CD4-positive, alpha-beta T cell treated with Interferon alpha-2 for 1 hour (primary cell): ENCODE measurements at places on chromosomes 12 and 14.

DNA sequence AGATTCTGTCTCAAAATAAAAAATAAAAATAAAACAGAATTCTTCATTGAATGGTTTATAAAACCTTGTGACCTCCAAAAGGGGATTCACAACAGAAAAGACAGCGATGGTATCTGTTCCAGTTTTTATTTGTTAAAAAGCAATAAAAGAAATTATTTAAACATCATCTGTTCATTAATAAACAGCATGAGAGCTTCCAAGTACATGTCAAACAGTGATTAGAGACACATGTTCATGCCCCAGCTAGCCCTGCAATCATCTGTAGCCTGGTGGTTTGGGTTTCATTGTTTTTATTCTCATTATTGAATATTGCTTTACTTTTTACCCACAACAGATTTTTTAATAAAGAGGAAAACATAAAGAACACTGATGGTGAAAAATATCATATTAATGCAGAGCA is 173.3 kb downstream of the ANO2 start:
- no peak for DNase-seq

- DNase-seq: no peak
Observed at GRCh38 chr14:61203081-61203753, 77.9 kb downstream of the TMEM30B start.

GRCh38 chr12:107356266-107356936 is 263.1 kb upstream of the CRY1 start:
- no peak for DNase-seq

DNA sequence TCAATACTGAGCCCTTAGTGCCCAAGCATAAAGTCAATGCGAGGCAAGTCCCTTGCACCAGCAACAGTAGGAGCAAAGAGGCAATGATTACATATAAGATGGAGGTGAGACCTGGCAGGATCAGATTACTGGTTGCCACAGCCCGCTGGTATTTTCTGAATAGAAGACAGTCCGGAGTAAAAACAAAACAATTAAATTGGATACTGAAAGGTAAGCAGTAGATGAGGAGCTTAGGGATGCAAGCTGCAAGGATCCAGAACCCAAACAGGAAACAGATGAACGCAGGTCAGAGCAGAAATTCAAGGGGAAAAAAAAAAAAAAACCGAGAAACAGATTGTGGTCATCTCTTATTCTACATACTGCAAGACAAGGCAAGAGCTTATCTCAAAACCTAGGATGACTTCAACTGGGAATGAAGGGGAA is 119.6 kb downstream of the MED13L start:
- no peak for DNase-seq

GRCh38 chr12:54425702-54426101 is 6.6 kb upstream of the ITGA5 start:
- DNase-seq: no peak

DNA sequence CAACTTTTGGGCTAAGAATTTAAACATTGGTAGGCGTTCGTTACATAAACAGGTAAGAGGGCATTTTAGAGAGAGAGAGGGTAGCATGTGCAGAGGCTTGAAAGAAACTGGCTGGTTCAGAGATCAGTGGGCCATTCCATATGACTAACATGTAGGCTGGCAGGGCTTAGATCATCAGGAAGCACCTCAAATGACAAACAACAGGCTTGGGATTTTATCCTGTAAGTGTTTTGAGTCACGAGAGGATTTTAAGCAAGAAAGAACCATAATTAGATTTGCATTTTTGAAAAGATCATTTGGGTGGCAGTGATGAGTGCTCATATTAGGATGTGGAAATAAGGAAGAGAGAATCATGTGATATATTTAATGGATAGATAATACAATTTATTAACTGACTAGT is 8.7 kb upstream of the PLEKHA5 start:
- no peak for DNase-seq

- DNase-seq: peak; percentile 16
Observed at GRCh38 chr12:123723765-123724164, 11.6 kb downstream of the ATP6V0A2 start.

GRCh38 chr14:56180754-56181542 is 62.7 kb downstream of the PELI2 start:
- DNase-seq: no peak

- peak; percentile 6 for DNase-seq
Observed at GRCh38 chr12:42056130-42056529, 88.5 kb downstream of the GXYLT1 start.
